ENCODE measurements at places on chromosomes 5 and 9.
A peak's percentile ranks its signal among the peaks of the same experiment; 100 is the strongest.

GRCh38 chr5:143404416-143405062, 1.1 kb upstream of the NR3C1 start:
- peak; percentile 42 for DNase-seq

DNA sequence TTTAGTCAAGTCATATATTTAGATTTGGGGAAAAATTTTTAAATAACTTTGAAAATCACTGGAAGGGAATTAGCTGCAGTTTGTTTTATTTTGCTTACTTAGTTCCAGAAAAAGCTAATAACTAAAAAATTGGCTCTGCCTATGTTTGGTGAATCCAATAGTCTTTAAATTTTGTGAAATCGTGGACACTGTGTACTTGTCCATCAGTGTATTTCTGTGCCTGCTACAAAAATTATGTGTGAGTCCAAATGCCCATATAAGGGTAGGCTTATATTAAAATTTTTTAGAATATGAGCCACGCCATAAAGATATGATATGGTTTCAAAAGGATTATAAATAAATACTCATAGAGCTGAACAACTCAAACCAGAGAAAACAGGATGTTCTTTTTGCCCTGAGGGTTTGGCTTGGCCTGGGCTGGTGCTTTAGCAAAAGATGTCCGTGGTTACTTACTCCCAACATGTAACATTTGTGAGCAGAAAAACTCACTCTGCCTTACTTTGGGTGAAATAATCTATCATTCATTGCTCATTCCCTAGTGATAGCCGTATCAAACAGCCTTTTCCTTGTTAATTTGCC, 133.2 kb upstream of the PRLR start:
- no peak for DNase-seq

- DNase-seq: no peak
Observed at GRCh38 chr5:133386662-133387061, 225.7 kb downstream of the FSTL4 start.

- no peak for DNase-seq
Observed at GRCh38 chr9:21404146-21404545, 4.8 kb upstream of the IFNA8 start.

All from stimulated activated CD4-positive, alpha-beta T cell treated with anti-CD3 and anti-CD28 coated beads, TNF-alpha, amount 100 ng/mL, for 24 hours (primary cell).